ENCODE measurements at places on chromosomes 16 and 17.

DNA sequence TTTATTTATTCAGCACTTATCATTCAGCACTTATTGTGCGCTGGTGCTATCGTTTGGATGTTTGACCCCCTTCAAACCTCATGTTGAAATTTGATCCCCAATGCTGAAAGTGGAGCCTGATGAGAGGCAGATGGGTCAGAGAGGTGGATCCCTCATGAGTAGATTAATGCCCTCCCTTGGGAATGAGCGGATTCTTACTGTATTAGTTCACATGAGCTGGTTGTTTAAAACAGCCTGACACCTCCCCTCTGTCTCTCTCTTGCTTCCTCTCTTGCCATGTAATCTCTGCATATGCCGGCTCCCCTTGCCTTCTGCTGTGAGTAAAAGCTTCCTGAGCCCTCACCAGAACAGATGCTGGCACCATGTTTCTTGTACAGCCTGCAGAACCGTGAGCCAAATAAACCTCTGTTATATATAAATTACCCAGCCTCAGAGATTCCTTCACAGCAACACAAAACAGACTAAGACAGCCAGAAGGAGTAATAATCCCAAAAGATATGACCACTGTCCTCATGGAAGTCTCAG lies 111.1 kb downstream of the CACNG3 start:
- DNase-seq, result no peak

DNA sequence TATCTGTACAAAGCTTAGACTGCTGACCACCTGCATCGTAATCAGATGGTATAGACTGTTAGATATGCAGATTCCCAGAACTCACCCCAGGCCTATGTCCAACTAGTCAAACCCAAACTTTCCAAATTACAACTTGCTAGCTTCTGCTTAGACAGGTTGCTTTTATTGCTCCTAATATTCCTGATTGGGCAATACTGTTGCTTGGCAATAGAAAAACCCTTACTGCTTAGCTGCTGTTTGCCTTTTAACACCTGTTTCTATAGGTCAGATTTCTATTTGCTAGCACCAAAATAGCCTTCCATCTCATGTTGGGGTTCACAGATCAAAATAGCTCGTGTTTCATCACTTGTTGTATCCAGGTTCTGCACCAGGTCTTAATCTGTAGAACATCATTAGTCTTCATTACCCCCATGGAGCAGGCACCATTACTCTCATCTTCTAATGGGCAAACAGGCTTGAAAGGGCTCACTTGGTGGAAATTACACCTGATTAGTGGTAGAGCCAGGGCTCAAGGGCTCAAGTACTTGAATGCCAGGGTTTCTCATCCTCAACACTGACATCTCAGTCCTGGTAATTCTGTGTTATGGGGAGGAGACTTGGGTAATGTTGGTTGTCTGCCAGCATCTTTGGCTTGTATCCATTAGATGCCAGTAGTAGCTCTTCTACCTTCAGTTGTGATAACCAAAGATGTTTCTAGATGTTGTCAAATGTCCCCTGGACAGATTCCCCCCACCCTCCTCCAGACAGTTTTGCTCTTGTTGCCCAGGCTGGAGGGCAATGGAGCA lies 2.7 kb downstream of the ZP2 start:
- DNase-seq, result no peak

DNA sequence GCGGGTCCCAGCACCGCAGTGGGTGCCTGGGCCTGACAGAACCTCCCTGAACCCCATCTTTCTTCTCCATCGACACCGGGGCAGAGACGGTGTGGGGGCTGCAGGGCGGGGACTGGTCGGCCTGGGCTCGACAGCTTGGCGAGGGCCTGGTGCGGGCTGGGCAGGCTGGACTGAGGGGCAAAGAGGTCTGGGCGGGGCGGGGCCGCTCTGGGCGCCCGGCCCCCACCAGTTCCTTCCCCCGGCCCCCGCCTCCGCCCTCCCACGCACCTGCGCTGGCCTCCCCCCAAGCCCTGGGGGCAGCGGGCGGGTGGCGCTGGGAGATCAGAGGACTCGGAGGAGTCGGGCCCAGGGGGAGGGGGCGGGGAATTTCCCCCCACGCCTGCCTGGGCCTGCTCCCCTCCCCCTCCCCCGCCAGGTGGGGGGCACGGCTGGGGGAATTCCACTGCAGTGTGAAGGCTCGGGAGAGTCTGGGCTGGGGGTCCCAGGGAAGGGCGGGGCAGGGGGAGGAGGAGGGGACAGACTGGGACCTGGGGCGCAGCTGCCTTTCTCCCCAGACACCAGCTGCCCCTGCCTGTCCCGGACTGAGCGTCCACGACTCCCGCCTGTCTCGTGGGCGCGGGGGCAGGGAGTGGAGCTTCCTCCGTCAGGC lies 877 bp upstream of the KREMEN2 start:
- no peak for DNase-seq

DNA sequence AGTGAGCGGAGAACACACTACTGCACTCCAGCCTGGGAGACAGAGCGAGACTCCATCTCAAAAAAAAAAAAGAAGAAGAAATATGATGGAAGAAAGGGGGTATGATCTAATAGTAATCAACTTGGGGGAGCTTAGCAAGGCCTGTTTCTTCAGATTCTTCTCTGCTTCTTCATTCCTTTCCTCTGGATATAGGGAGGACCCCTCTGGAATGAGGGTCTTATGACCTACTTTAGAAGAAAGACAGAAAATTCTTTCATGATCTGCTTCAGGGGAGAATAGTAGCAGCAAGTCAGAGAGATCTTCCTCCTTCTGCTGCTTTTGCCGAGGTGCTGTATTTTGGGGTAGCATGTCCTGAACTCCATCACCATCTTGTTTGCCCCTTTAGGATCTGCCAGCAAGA lies 44.9 kb upstream of the ETV4 start:
- no peak for DNase-seq

DNA sequence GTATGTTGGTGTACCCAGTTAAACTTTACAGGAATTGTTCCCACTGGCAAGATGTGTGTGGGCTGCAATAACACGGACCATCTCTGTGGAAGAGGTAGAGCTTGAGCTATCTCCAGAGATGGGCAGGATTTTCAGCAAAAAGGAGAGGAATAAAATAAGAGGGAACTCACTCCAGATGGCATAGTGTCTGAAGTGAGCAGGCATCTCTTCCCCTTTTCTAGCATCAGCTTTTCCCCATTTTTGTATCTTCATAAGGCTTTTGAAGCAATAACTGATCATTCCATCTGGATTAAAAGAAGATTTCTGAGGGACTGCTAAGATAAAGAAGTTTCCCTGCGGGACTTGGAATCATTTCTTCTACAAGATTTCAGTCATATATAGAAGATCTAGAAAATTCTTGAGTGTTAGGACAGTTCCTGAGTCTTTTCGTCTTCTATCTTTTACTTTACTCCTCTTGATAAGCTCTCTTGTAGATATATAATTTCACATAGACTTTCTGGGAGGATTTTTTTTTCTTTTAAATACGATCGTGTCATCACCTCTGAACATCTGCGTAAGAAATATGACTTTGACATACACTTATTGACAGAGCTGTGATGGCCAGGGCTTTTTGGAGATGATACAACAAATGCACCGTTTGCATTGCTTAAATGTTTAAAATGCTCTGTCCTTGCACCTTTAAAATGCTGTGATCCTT lies 2.1 kb downstream of the CPD start:
- DNase-seq, result no peak

GRCh38 chr16:88019821-88020515 lies 68.7 kb downstream of the BANP start:
- no peak for DNase-seq

Measured in stimulated activated CD8-positive, alpha-beta memory T cell treated with anti-CD3 and anti-CD28 coated beads, Interleukin-7, amount 100 ng/mL, for 24 hours (primary cell).